CD4-positive, alpha-beta memory T cell (primary cell): ENCODE measurements at places on chromosomes 3 and 15. TPM values are rescaled to one million over a fixed set of nuclear protein-coding genes. Genes with fewer than 3 reads are reported as not detected.

DNA sequence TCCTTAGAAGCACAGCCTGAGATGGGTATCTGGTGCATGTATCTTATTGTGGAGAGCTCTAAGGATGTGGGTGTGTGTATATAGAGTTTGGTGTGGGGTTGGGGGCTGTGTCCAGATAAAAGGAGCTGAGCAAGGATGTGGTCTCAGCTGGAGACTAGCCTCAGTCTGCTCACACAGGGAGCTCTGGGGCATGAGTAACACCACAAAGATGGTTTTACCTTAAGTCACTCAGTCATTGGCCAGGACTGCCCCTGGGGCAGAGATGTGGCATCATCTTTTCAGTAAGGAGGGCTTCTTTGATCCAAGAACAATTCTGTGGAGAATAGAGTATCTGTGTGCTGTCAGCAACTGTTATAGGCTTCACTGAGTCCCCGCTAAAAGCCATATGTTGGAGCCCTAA lies 163.4 kb upstream of the NUDT16 start:
- DNase-seq = no peak

KNL1 gene
- 1.2 TPM for total RNA-seq

DNA sequence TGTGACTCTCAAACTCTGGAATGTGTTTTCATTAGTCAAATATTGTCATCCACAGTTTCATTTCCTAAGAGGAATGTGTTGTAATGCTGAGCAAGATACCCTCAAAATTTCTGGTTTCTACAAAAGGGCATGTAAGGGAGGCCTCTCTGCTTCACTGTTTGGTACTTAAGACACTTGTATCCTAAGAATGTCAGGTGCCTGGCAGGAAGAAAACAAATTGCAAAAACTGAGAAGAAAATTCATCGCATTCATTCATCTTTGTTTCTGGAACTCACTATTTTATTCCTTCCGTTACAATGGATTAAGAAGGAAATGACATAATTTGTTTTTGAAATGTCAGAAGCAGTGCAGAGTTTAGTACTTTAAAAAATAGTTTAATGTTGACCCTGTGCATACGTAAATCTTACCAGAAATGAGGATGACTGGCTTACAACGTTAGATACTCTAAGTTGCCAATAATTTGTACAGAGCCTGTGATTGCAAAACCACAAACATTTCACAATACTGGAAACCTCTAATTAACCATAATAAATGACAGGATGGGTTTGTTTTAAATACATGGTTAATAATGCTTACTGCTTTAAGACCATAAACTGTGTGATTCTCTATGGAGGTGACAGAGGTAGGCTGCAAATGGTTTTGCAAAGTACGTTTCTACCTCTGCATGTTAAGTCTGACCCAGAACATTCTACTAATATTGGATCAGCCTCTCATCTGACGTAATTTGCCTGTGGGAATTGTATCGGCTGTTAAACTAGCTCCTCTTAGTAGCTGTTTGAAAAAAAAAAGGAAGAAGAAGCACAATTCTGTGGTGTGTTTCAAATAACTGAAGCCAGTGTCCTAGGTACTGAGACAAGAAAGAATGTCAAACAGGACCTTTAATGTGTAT lies 477.8 kb downstream of the RBMS3 start:
- DNase-seq = no peak

- DNase-seq = no peak
Measured at GRCh38 chr15:62648954-62649353, 393.6 kb upstream of the TPM1 start.

KCNMB3 gene
- total RNA-seq = 1.7 TPM

DNA sequence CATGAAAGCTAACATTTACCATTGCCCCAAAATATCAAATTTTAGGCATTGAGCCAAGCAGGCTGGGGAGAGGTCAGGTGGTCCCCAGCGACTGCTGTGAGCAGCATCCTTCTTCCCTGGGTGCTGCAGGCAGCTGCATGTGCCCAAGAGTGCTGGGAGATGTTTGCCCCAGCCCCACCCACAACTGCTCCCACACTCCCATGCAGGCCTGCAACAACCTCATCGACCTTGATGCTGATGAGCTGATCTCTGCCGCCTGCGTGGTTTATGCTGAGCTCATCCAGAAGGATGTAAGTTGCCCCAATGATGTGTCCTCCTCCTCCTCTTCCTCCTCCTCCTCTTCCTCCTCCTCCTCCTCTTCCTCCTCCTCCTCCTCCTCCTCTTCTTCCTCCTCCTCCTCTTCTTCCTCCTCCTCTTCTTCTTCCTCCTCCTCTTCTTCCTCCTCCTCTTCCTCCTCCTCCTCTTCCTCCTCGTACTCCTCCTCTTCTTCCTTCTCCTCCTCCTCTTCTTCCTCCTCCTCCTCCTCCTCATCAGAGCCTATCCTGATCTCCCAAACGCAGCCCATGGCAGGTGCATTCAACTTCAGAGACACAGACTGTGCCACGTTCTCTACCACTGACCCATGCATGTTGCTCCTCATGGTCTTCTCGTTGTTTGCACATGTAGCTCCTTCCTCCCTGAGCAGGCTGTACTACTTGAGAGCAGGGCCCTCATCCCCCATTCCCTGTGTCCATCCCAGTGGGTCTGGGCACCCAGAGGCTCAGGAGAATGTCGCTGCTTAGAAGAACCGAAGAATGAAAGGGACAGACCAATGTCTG lies 15.1 kb downstream of the TBC1D21 start:
- no peak for DNase-seq

DUOXA2 gene
- not detected for total RNA-seq

- DNase-seq = no peak
Measured at GRCh38 chr3:99854756-99855298, 37.2 kb downstream of the CMSS1 start.

GRCh38 chr15:72614810-72615532 lies 39.5 kb upstream of the GOLGA6B start:
- DNase-seq = no peak

- DNase-seq = no peak
Measured at GRCh38 chr15:30870681-30871080, 33.0 kb upstream of the FAN1 start.

DNA sequence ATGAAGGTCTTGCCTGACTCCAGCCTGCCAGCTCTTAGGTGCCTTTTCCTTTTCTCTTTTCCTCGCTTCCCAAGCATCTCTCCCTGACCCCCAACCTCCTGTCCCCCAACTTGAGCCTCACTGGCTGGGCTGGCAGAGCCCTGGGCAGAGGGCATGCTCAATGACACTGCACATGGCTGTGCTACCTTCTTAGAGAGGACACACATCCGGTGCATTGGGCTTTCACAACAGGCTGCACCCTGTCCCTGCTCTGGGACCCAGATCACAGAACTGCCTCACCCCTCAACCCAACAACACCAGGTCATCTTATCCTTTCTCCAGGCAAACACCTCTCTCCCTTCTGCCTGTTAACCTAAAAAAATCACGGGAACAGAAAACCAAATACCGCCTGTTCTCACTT lies 7.5 kb upstream of the ANKDD1A start:
- DNase-seq = no peak

DNA sequence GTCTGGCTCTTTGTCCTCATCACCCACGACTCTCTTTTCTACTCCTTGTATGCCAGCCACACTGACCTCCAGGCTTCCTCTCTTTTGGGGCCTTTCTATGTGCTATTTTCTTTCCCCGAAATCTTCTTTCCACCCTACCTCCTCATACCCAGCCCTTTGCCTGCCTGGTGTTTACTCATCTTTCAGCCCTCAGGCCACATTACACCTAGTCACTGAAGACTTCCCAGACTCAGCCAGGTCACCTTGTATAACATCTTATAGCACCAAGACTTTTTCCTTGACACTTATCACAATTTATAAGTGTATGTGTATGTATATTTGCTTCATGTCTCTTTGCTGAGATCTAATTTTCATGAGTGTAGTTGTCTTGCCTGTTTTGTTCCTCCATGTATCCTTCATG lies 396.4 kb downstream of the NLGN1 start:
- DNase-seq = no peak

MYZAP gene
- total RNA-seq = 1.7 TPM

ALDH1L1 gene
- total RNA-seq = not detected

DNA sequence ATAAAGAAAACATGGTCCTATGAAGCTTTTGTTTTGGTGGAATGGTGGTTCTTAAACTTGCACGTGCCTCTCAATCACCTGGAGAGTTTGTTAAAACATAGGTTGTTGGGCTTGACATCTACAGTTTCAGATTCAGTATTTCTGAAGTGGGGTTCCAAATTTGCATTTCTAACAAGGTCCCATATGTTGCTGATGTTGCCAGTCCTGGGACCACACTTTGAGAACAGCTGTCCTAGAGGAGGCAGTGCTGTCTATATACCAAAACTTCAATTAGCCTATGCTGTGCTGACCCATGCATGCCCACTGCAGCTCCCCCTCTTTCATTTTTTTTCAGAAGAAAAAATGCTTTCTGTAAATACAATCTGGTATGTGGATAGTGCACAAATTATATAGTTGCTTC lies 31.3 kb downstream of the ALCAM start:
- no peak for DNase-seq

DNA sequence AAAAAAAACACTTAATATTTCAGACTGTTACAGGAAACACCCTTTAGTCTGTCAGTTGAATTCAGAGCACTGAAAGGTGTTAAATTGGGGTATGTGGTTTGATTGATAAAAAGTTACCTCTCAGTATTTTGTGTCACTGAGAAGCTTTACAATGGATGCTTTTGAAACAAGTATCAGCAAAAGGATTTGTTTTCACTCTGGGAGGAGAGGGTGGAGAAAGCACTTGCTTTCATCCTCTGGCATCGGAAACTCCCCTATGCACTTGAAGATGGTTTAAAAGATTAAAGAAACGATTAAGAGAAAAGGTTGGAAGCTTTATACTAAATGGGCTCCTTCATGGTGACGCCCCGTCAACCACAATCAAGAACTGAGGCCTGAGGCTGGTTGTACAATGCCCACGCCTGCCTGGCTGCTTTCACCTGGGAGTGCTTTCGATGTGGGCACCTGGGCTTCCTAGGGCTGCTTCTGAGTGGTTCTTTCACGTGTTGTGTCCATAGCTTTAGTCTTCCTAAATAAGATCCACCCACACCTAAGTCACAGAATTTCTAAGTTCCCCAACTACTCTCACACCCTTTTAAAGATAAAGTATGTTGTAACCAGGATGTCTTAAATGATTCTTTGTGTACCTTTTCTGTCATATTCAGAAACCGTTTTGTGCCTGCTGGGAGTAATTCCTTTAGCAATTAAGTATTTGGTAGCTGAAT lies 17.9 kb downstream of the TMEM43 start:
- peak; percentile 92 for DNase-seq

GRCh38 chr15:69668039-69668705 lies 215.6 kb downstream of the RPLP1 start:
- DNase-seq = no peak

- no peak for DNase-seq
Measured at GRCh38 chr3:179860275-179861107, 176.2 kb downstream of the PEX5L start.
